ENCODE measurements at places on chromosomes 5 and 9.

GRCh38 chr5:33476992-33477391 lies 36.2 kb downstream of the TARS1 start:
- DNase-seq = no peak

- DNase-seq = no peak
Measured at GRCh38 chr5:39631958-39632357, 207.2 kb upstream of the DAB2 start.

DNA sequence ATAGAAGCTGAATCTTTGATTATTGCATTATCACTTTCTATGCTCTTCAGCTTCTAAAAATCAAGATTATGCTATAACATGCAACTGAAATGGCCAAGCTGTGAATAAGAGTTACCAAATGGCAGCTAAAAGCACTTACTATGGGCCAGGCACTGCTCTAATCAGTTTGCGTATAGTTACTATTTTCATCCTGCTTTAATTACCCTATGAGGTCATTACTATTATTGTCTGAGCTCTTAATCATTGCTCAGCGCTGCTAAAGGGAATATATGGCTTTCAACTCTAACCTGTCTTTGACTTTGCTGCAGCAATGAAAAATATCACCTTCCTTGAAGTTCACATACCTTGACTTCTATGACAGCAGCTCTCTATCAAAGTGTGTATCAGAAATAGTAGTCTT lies 210.8 kb downstream of the TRPM3 start:
- DNase-seq = no peak

GRCh38 chr9:14941501-14942405 lies 31.5 kb upstream of the FREM1 start:
- DNase-seq = no peak

DNA sequence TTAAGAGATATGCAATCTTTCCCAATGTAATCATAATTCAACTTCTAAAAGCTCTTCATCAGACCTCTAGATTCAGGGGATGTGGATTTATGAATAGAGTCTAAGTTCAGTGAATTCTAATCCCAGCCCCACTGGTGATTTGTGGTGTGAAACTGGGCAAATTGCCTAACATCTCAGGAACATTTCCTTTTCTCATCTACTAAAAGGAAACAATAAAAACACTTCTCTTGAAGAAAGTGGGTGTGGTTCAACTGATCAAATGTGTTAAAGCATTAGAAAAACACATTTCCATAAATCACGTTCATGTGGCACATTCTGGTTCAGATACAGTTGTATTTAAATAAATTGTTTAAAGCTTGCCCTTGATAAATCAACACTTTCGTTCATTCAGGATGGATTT lies 631.7 kb upstream of the CDH6 start:
- no peak for DNase-seq

GRCh38 chr5:83718195-83718825 lies 2.3 kb downstream of the HAPLN1 start:
- peak; percentile 55 for DNase-seq

DNA sequence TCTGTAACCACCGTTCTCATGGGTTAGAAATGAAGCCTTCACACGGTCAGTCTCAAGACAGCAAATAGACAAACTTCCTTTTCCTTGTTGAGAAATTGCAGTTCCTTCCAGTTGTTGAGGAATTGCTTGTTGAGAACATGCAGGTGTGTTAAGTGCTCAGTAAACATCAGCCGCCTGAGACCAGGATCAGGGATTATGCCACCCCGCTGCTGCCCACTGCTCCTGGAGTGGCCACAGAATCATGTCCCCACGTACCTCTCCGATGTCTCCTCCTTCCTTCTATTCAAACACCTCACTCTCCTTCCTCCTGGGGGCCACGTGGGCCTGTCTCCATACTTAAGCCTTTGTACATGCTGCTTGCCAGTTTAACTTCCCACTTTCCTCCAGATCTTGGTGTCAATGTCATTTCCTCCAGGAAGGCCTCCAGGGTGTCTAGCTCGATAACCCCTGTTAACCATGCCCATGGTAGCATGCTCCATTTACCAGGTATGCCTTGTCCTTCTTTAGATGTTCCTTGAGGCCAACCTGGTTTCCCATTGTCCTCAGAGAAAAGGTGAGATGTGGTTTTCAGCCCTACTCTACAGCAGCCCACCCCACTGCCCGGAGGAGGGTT lies 33.8 kb upstream of the RPL26L1 start:
- no peak for DNase-seq

GRCh38 chr9:35114840-35115628 lies 628 bp downstream of the ATOSB start:
- DNase-seq = peak; percentile 57

DNA sequence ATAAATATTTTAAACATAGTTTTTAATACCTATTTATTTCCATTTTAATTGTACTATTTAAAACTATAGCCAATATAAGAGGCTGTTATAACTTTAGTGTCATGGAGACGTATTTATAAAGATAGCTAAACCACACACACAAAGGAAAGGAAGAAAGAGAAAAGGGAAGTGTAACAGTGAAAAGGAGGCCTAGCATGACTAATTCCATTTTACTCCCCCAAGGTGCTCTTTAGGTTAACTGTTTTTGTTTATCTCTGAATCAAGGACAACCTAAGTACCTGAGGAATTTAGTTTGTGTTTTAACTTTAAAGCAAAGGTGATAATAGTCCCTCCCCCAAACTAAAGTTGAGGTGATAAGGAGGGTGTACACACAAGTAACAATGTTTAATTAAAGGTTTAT lies 1188.9 kb upstream of the C9orf72 start:
- DNase-seq = no peak

GRCh38 chr9:35374436-35374835 lies 115.5 kb upstream of the RUSC2 start:
- DNase-seq = no peak
